ENCODE measurements at places on chromosomes 2 and 18.

GRCh38 chr2:15943378-15944280 lies 3.3 kb downstream of the MYCN start:
- peak; percentile 91 for DNase-seq

GRCh38 chr2:221731432-221732145 lies 159.5 kb upstream of the EPHA4 start:
- DNase-seq = no peak

DNA sequence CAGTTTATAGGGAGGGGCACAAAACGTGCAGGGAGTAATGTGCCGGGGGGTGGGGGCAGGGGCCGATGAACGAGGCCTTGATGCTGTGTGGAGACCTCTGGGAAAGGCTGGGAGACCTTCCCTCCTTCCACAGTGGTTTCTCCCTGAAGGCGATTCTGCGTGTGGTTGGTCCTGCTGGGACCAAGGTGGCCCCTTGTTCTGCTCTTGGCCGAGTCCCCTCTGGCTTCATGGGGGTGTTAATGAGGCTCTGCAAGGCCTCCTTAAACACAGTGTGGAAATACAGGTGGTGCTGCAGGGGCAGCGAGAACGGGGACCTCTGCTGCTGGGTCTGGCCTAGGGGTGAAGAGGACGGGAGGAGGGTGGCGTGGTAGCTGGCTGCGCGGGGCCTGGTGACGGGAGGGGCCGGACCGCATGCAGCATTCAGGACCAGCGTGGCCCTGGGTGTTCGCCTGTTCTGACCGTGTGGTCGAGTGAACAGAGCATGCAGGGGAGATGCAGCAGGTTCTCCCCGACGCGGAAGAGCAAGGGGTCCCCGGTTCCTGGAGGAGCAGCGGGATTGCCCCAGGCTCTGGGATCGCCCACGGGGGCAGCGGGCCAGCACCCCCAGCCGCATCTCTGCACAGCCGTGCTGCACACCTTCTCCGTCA lies 42.1 kb upstream of the KCNG2 start:
- DNase-seq = no peak

DNA sequence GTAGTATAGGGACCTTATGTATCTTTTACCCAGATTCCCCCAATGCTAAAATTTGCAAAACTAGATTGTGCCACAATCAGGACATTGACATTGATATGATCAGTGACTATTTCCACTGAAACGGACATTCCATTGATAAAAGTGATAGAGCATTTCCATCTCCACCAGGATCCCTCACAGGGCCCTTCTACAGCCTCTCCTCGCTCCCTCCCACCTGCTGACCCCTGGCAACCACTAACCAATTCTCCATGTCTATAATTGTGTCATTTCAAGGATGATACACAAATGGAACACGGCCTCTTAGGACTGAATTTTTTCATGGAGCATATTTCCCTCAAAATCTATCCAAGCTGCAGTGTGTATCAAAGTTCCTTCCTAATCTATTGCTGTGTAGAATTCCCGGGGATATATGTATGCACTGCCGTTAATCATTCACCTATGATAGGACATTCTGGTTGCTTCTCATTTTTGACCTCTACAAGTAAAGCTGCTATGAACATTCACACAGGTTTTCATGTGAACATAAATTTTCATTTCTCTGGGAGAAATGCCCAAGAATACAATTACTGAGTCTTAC lies 67.3 kb downstream of the UXS1 start:
- DNase-seq = no peak

DNA sequence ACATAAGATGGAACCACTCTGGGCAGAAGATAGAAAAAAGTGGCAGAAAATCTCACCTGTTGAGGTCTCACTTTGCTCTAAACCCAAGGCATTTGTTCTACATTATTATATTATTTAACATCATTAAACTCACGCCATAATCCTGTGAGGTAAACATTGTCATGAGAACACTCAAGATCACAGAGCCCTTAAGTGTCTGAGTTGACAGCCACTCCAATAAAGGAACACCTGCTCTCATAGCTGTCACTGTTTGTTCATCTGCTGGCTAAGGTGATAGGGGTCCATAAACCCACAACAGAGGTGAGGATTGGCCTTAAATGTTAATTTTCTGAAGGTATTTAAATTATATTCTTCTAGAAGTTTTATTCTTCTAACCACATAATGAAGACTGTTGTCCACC lies 439.7 kb downstream of the RIT2 start:
- DNase-seq = no peak

DNA sequence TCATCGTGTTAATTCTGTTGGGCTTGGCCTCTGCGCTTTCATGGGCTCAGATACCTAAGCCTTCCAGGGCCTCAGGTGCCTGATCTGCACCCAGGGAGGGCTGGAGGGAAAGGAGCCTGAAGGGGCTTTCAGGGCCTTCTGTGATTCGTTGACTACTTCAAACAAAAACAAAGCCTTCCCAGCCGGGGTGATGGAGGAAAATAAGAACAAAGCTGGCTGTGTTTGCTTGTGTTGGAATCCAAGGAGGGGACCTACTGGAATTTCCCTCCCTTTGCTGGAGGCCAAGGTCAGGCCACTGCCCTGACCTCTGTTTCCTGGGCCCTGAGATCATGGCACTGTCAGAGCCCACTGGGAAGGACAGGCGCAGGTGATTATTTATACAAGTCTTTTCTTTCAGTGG lies 135.3 kb downstream of the KLHL29 start:
- DNase-seq = peak; percentile 72

DNA sequence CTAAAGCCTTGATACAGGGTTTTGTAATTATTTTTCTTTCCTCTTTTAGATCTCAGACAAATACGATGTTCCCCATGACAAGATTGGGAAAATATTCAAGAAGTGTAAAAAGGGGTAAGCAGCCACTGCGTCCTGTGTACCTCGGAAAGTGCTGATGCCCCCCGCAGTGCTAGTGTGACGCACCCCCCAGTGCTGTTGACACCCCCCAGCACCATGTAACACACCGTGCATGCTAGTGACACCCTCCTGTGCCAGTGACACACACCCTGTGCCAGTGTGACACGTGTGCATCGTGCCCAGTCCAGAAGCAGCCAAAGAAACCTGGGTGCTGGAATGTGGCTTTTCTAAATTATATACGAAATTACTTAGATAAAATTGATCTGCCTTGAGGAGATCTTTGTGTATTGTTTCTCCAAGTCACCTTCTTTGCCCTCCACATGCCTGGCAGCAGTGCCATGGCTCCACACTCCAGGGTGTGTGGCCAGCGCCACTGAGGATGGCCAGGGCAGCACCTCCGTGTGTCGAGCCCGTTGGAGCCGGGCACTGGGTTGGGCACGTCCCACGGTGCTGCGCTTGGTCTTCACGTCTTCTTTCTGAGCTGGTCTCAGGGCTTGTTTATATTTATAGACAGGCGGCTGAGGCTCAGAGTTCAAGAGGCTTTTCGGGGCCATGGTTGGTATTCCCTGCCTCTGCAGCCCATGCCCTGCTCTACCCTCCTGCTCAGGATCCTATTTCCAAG lies 44.3 kb upstream of the KLF11 start:
- DNase-seq = no peak

GRCh38 chr2:10647886-10648605 lies 41.7 kb downstream of the NOL10 start:
- DNase-seq = no peak

GRCh38 chr2:205715831-205716525 lies 33.7 kb downstream of the NRP2 start:
- no peak for DNase-seq

GRCh38 chr2:168802859-168803725 lies 655 bp downstream of the NOSTRIN start:
- no peak for DNase-seq

GRCh38 chr2:33275689-33276444 lies 200.6 kb upstream of the RASGRP3 start:
- peak; percentile 23 for DNase-seq

- DNase-seq = no peak
Measured at GRCh38 chr2:80364524-80365212, 60.1 kb upstream of the LRRTM1 start.

- DNase-seq = no peak
Measured at GRCh38 chr2:178188466-178188865, 5.8 kb upstream of the OSBPL6 start.

DNA sequence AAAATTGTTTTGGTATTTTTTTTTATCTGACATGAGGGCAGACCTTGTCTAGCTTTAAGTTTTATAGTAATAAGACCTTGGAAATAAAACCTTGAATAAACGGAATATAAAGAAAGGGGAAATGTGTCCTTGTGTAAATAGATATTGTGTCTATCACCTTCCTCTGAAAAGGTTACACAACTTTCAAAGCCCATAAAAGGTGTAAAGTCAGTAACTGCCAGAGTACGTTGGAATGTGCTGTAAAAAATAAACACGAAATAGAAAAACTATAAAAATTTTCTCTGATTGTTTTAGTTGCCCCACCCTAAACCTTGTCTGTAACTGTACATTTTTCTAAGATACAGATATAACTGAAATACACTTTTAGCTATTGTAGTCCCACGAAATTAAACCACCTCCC lies 82.3 kb downstream of the ZEB2 start:
- DNase-seq = no peak

- DNase-seq = no peak
Measured at GRCh38 chr2:146844226-146844990, 1000.4 kb upstream of the ACVR2A start.

- DNase-seq = no peak
Measured at GRCh38 chr2:60445684-60446179, 107.7 kb downstream of the BCL11A start.

DNA sequence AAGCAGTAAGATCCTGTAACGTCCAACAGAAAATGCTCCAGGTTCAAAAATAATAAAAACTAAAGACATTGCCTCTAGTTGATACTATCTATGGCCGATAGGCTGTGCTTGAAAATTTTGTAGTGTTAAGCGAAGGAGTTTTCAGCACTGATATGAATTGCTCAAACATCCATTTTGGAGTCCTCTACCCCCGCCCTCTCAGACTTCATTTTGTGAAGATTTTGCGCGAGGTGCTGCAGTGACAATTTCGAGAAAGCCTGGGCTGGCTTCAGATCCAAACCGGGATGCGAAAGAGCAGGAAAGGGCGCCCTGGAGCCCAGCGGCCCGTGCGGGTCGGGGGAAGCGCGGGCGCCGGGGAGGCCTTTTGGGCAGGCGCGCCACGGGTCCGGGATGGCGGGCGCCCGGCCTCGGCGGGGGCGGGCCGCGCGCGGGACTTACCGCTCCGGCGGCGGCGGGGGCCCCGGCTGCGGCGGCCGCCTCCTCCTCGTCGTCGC lies 1.8 kb downstream of the SP3 start:
- DNase-seq = peak; percentile 43

- no peak for DNase-seq
Measured at GRCh38 chr2:100365434-100365833, 43.1 kb upstream of the LONRF2 start.

GRCh38 chr2:75321599-75321922 lies 122.2 kb upstream of the TACR1 start:
- no peak for DNase-seq

- DNase-seq = no peak
Measured at GRCh38 chr2:203612246-203612645, 77.1 kb upstream of the RAPH1 start.

GRCh38 chr2:156006721-156007618 lies 325.6 kb downstream of the NR4A2 start:
- DNase-seq = no peak

GRCh38 chr2:234565842-234566619 lies 69.2 kb upstream of the ARL4C start:
- no peak for DNase-seq

DNA sequence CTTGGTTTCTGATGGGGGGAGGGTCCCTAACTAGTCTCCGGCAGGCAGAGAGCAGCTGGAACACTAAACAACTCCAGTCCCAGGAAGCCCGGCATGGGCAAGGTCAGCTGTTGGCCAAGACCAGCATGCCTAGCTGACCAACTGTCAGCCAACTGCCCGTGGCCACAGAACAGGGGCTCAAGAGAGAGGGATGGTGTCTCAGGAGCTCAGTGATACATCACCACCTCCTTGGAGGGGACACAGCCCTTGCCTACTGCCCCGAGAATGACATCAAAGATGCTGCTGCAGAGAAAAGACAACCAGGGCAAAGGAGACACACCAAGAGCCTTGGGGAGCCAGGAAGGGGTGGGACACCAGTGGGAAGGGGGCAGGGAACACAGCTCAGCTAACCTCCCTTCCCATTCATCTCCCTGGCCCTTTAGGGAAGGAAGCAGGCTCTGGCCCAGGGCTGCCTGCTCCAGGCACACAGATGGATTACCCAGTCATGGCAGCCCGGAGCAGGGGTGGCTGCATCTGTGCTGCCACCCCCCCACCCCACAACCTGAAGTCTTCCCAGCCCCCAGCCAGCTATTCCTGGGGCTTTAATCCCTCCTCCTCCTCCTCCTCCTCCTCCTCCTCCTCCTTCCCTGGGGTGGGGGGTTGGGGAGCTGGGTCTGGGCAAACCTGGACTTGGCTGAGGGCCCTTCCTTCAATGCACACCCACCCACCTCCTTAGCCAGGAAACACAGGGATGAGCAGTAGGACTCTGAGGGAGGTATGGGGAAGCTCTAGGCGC lies 1.9 kb downstream of the BIN1 start:
- no peak for DNase-seq

DNA sequence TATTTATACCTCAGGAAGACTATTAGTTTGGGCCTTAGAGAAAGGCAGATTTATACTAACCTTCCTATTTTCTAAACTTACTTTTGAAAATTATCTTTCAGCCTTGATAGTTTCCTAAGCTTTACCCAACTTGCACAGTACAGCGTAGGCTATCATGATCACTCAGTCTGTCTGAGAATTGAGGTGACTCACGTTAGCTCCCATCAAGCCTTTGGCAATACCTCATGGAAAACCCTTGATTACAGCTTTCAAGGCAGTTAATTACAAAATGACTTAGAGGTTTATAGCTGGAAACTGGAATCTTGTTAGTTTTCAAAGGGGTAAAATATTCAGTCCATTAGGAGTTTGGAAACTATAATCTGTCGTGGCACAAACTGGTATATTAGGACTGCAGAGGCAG lies 26.4 kb upstream of the ARMC9 start:
- DNase-seq = no peak

GRCh38 chr2:239775623-239776435 lies 249.3 kb downstream of the NDUFA10 start:
- DNase-seq = no peak

DNA sequence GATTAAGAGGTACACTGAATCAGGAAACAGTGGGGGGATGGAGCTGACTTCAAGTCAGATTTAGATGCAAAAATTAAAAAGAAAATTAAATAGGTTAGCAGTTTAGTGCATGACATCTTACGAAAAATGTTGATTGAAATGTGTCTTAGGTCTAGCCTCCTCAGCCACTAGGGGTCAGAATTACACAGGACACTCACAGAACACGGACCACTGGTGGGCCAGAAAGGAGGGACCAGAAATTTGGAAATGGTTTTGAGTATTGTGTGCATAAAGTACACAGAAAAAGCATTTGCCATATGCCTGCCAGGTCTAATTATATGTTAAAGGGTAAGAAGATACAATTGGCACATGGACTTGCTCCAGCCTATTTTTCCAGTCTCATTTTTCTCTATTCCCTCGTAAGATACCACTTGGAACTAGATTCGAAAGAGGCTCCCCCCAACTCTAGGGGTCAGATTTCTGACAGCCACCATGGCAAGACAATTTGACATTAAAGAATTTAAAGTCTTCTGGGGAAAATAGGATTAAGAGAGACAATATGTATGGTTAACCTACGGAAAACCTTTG lies 550.2 kb upstream of the SETBP1 start:
- peak; percentile 9 for DNase-seq

- no peak for DNase-seq
Measured at GRCh38 chr18:34623557-34623956, 86.5 kb upstream of the DTNA start.

All from HuH-7.5 (cell line).